ENCODE measurements at places on chromosomes 11 and 22. TPM values are rescaled to one million over a fixed set of nuclear protein-coding genes. Genes with fewer than 3 reads are reported as not detected.

GRIA4 gene
- not detected for total RNA-seq

GRCh38 chr22:45629469-45630089 is 42.1 kb upstream of the ATXN10 start:
- DNase-seq: no peak
- H3K27ac ChIP-seq: no peak overlapping the region
- peaks cover 24% of the 10 kb centered on the region for H3K27me3 ChIP-seq
- no peaks in the 10 kb centered on the region for H3K36me3 ChIP-seq

GRCh38 chr11:2298795-2299761 is 2.6 kb downstream of the C11orf21 start:
- peak; percentile 62 for DNase-seq
- H3K36me3 ChIP-seq: no peaks in the 10 kb centered on the region
- H3K4me1 ChIP-seq: peaks cover 34% of the 10 kb centered on the region
- H3K27ac ChIP-seq: no peak overlapping the region
- no peaks in the 10 kb centered on the region for H3K27me3 ChIP-seq
- H3K4me3 ChIP-seq: no peak overlapping the region

- peaks cover 36% of the 10 kb centered on the region for H3K4me1 ChIP-seq
- peaks cover 14% of the 10 kb centered on the region for H3K36me3 ChIP-seq
- DNase-seq: peak; percentile 57
- H3K4me3 ChIP-seq: no peak overlapping the region
- no peaks in the 10 kb centered on the region for H3K27me3 ChIP-seq
- peak overlapping the region; percentile 87 for H3K27ac ChIP-seq
Observed at GRCh38 chr22:41822317-41823057, 10.4 kb upstream of the SREBF2 start.
